Activated T-cell treated with anti-CD3 and anti-CD28 coated beads, Interleukin-2, amount 50 U/mL, for 72 hours (primary cell): ENCODE measurements at places on chromosomes 16 and 17. TPM values are rescaled to one million over a fixed set of nuclear protein-coding genes. Genes with fewer than 3 reads are reported as not detected.

- H3K27ac ChIP-seq: no peak overlapping the region
- H3K4me1 ChIP-seq: no peaks in the 10 kb centered on the region
- no peak overlapping the region for H3K4me3 ChIP-seq
Observed at GRCh38 chr17:18172531-18173278, 10.9 kb upstream of the ALKBH5 start.

- no peak overlapping the region for H3K4me3 ChIP-seq
- no peak for DNase-seq
- no peak overlapping the region for H3K27ac ChIP-seq
- H3K4me1 ChIP-seq: no peaks in the 10 kb centered on the region
- peaks cover 8% of the 10 kb centered on the region for H3K36me3 ChIP-seq
Observed at GRCh38 chr16:16100631-16101030, 122.7 kb downstream of the ABCC6 start.

The ZC3H7A gene
- total RNA-seq: 96.3 TPM

The CNTROB gene
- total RNA-seq: 62.6 TPM

GRCh38 chr17:3962217-3962964, 1.8 kb downstream of the ATP2A3 start:
- H3K36me3 ChIP-seq: no peaks in the 10 kb centered on the region
- peaks cover 57% of the 10 kb centered on the region for H3K4me1 ChIP-seq
- no peak for DNase-seq
- H3K27ac ChIP-seq: peak overlapping the region; percentile 45
- peak overlapping the region; percentile 91 for H3K4me3 ChIP-seq
- no peaks in the 10 kb centered on the region for H3K27me3 ChIP-seq

GRCh38 chr17:44002141-44002848, 2.1 kb upstream of the NAGS start:
- H3K4me1 ChIP-seq: peaks cover 22% of the 10 kb centered on the region
- no peak for DNase-seq
- H3K27ac ChIP-seq: no peak overlapping the region
- no peaks in the 10 kb centered on the region for H3K36me3 ChIP-seq
- H3K27me3 ChIP-seq: peaks cover 9% of the 10 kb centered on the region

DNA sequence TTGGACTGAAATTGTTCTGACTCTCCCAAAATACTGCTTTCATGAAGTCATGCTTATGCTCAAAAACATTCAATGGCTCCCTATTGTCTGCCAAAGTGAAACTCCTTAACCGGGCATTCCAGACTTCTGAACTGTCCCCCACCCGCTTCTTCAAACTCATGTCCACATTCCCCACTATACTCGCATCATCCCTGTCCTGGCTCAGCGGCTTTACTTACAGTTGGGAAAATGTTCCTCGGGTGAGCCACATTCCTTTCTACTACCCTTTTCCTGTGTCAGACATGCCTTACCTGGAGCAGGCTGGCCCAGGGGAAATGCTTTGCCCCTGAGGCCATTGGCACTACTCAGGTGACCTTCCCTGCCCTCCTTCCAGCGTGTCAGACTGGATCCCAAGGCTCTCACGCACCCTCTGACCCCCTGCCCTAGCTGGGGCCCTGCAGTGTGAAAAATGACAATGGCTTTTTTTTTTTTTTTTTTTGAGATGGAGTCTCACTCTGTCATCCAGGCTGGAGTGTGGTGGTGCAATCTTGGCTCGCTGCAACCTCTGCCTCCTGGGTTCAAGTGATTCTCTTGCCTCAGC, 5.3 kb downstream of the CYGB start:
- DNase-seq: no peak
- no peaks in the 10 kb centered on the region for H3K36me3 ChIP-seq
- no peak overlapping the region for H3K4me3 ChIP-seq
- H3K4me1 ChIP-seq: peaks cover 14% of the 10 kb centered on the region
- H3K27me3 ChIP-seq: no peaks in the 10 kb centered on the region
- H3K27ac ChIP-seq: no peak overlapping the region

The TMEM88 gene
- total RNA-seq: 5.2 TPM

DNA sequence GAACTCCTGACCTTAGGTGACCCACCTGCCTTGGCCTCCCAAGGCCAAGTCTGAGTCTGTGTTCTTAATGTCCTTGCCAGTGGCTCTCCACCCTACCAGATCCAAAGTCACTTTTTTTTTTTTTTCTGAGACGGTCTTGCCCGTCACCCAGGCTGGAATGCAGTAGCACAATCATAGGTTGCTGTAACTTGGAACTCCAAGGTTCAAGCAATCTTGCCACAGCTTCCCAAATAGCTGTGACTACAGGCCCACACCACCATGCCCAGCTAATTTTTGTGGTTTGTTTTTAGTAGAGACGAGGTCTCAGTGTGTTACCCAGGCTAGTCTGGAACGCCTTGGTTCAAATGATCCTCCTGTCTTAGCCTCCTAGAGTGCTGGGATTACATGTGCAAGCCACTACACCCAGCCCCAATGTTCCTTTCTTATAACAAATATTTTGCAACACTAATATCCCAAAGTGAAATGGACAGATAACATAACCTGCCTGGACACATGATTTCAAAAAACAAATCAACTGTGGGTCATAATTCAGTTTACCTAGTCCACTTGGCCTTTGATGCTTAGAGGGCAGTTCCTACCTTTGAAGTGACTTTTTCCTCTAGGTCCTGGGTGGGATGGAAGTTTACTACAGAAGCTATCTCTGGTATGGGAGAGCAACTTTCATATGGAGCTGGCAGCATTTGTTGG, 4.0 kb upstream of the RAPGEFL1 start:
- no peak for DNase-seq
- no peak overlapping the region for H3K27ac ChIP-seq
- H3K36me3 ChIP-seq: peaks cover 8% of the 10 kb centered on the region
- H3K4me3 ChIP-seq: no peak overlapping the region

DNA sequence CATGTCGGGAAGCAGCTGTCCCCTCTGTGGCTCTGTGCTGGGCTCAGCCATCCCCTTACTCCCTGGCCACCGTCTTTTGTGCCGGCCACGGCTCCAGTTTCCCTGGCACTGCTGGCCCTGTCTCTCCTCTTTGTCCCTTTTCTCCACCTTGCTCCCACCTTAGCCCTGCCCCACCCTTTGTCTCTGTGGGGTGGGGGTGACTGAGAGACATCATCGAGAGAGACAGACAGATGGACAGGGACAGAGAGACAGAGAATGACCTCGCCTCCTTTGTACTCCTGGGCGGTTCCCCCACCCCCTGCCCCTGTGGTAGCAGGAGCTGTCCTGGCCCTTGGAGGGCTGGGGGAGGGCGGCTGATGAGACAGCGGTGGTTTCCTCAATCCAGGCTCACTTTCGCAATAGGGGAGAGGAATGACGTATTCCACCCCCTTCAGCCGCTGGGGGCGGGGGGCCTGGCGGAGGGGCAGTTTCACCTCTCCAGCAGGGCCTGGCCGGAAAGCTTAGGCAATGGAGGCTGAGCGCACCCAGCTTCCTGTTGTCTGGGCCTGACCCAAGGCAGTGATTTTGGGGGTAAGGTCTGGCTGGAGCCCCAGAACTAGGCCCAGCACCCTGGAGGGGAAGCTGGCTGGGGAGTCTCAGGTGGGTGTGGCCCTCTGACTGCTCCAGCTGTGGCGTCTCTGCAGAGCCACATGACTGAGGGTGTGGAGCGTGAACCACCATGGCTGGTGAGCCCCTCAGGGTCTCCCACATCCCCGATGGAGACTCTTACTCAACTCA, 7.3 kb downstream of the FMNL1 start:
- H3K27ac ChIP-seq: peak overlapping the region; percentile 90
- H3K4me3 ChIP-seq: peak overlapping the region; percentile 84
- H3K27me3 ChIP-seq: no peaks in the 10 kb centered on the region
- peaks cover 9% of the 10 kb centered on the region for H3K36me3 ChIP-seq
- H3K4me1 ChIP-seq: peaks cover 93% of the 10 kb centered on the region

- H3K4me3 ChIP-seq: no peak overlapping the region
- H3K36me3 ChIP-seq: no peaks in the 10 kb centered on the region
- no peak for DNase-seq
- peaks cover 28% of the 10 kb centered on the region for H3K4me1 ChIP-seq
- H3K27ac ChIP-seq: no peak overlapping the region
- H3K27me3 ChIP-seq: no peaks in the 10 kb centered on the region
Observed at GRCh38 chr17:57674894-57675293, 70.2 kb downstream of the CCDC182 start.

DNA sequence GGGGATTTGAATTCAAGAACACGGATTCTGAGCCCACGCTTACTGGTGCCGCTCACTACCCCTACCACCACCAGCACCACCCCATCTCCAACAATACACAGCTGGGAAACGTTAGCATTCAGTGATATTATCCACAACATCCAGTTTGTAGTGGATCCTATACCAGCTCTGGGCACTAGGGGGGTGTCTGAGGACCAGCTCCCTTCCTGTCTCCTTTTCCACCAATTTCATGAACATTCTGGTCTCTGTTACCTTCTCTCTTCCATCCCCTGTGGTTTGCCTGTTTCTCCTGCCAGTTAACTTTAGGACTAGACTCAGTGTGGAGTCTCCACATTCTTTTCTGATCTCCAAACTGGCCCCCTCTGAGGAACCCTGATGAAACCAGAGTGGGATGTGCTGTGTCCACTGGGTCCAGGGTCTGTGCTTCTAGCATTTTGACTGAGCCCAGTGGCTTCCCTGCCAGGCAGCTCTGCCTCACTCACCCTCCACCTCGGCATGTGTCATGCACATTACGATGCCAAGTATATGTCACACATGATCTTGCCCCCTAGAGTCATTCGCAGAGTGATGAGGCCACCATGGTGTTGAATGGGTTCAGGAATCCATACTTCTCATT, 187.0 kb upstream of the CDH13 start:
- no peaks in the 10 kb centered on the region for H3K4me1 ChIP-seq
- no peak for DNase-seq
- no peaks in the 10 kb centered on the region for H3K36me3 ChIP-seq

The KCTD5 gene
- 44.8 TPM for total RNA-seq

- peaks cover 6% of the 10 kb centered on the region for H3K4me1 ChIP-seq
- no peaks in the 10 kb centered on the region for H3K36me3 ChIP-seq
- H3K27me3 ChIP-seq: no peaks in the 10 kb centered on the region
- no peak overlapping the region for H3K27ac ChIP-seq
- H3K4me3 ChIP-seq: no peak overlapping the region
Observed at GRCh38 chr16:12193692-12194091, 217.2 kb downstream of the SNX29 start.

DNA sequence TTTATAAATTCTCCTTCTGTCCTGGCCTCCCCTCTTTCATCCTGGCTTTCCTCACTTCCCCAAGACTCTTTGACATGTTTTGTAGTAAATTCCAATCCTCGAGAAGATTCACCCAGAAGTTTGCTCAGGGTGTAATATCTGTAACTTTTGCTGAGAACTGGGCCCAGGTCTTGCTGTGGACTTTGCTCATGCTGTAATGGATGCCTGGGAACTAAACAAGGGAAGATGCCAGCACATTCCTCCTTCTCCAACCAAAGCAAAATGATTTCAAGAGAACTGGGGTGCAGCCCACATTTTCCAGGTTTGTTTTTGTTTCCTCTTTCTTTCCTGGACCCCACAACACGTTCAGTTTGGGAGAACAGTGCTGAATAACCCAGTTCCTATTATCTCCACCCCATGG, 6.6 kb upstream of the SALL1 start:
- peaks cover 44% of the 10 kb centered on the region for H3K27me3 ChIP-seq
- peaks cover 9% of the 10 kb centered on the region for H3K4me1 ChIP-seq
- DNase-seq: no peak
- H3K27ac ChIP-seq: no peak overlapping the region

The IGFBP4 gene
- total RNA-seq: 58.4 TPM

GRCh38 chr16:67155295-67156142, 4.2 kb downstream of the TRADD start:
- DNase-seq: peak; percentile 91
- peaks cover 60% of the 10 kb centered on the region for H3K4me1 ChIP-seq
- peak overlapping the region; percentile 78 for H3K4me3 ChIP-seq
- no peaks in the 10 kb centered on the region for H3K36me3 ChIP-seq
- peaks cover 23% of the 10 kb centered on the region for H3K27me3 ChIP-seq
- H3K27ac ChIP-seq: no peak overlapping the region

DNA sequence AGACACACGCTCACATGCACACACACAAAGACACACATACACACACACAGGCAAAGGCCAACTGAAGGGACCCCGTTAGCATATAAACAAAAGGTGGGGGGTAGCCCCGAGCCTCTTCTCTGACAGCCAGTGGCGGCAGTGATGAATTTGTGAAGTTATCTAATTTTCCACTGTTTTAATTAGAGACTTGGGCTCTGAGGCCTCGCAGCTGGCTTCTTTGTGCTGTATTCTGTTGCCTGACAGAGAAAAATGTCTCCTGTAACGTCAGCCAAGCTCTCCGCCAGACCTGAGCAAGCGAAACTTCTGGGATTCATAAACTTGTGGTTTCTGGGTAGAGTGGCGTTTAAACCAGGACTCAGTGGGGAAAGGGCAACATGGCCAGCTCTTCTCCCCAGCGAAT, 113.9 kb upstream of the FOXF1 start:
- H3K36me3 ChIP-seq: no peaks in the 10 kb centered on the region
- no peaks in the 10 kb centered on the region for H3K4me1 ChIP-seq
- no peak for DNase-seq
- H3K27ac ChIP-seq: no peak overlapping the region

DNA sequence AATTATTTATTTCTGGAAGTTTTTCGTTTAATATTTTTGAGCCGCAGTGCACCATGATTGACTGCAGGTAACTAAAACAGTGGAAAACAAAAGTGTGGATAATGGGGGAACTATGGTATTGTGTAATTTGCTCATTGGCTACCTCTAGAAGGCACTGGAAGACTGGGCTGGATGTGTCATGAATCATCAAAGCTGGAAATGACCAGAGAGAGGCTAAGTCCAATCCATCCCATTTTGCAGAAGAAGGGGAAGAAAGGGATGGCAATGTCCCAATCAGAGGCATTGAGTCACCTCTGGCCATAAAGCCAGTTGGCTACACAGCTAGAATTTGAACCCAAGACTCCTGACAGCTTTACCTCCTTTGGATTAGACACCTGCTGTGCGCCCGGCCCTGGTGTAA, 29.3 kb downstream of the GLP2R start:
- H3K4me3 ChIP-seq: no peak overlapping the region
- H3K4me1 ChIP-seq: no peaks in the 10 kb centered on the region
- H3K27ac ChIP-seq: no peak overlapping the region
- DNase-seq: no peak
- no peaks in the 10 kb centered on the region for H3K36me3 ChIP-seq

The HBM gene
- not detected for total RNA-seq

DNA sequence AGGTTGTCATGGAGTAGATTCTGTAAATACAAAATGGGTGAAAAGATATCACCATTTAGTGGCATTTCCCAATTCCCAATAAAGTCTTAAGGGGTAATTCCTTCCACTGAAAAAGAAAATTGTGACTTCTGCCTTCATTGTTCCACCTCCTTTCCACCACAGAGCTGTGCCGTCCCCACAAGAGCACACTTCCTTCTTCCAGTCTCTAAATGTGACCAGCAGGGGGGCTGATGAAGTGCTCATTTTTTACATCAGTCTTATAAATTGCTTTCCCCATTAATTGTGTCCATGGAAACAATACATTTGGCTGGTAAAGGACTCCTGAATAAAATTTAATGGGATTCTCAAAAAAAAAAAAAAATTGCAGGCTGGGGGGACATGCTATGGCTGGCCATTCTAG, 260.8 kb upstream of the PSMD7 start:
- H3K4me3 ChIP-seq: no peak overlapping the region
- no peaks in the 10 kb centered on the region for H3K36me3 ChIP-seq
- DNase-seq: no peak
